ENCODE measurements at places on chromosomes 7 and 10. TPM values are rescaled to one million over a fixed set of nuclear protein-coding genes. Genes with fewer than 3 reads are reported as not detected.

The GIMAP1 gene
- total RNA-seq, result 0.09 TPM

The CYP2C18 gene
- 0.09 TPM for total RNA-seq

The ZNF282 gene
- total RNA-seq, result 18.6 TPM

The IDI2 gene
- not detected for total RNA-seq

Measured in bronchial smooth muscle cell (primary cell).